H7 (cell line): ENCODE measurements at places on chromosomes 4 and X. TPM values are rescaled to one million over a fixed set of nuclear protein-coding genes. Genes with fewer than 3 reads are reported as not detected.

GRCh38 chrX:71652405-71652804, 14.9 kb upstream of the LOC101059915 start:
- DNase-seq = peak; percentile 61

DNA sequence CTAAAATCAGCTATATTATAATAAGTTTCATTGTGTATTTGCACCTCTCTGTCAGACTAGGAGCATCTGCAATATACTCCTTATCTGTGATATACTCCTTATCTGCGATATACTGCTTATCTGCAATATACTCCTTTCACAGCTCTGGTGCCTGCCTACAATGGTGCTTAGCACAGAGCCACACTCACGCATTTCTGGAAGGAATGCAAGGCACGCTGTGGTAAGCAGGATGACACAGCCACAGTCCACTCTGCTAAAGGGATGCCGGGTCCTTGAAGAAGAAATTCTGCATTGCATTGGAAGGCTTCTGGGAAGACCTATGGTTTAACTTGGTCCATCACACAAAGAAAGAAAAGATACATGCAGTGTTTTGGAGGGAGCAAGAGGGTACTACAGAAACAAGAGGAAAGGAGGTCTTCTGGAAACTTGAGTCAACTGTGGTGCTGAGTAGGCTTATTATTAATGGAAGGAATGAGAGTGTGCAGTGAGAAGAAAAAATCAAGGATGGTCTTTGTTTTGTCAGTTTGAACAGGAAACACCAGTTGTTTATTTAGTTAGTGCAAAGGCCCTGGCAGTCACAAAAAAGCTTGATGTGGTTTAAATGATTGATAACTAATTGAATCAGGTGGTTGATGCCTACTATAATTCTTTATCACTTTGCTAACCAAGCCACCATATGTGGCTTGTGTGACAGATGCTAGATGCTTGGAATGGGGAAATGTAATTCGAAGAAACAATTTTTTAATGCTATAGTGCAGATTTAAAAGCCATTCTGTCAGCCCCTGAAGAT, 342.3 kb downstream of the GRXCR1 start:
- no peak for DNase-seq

DNA sequence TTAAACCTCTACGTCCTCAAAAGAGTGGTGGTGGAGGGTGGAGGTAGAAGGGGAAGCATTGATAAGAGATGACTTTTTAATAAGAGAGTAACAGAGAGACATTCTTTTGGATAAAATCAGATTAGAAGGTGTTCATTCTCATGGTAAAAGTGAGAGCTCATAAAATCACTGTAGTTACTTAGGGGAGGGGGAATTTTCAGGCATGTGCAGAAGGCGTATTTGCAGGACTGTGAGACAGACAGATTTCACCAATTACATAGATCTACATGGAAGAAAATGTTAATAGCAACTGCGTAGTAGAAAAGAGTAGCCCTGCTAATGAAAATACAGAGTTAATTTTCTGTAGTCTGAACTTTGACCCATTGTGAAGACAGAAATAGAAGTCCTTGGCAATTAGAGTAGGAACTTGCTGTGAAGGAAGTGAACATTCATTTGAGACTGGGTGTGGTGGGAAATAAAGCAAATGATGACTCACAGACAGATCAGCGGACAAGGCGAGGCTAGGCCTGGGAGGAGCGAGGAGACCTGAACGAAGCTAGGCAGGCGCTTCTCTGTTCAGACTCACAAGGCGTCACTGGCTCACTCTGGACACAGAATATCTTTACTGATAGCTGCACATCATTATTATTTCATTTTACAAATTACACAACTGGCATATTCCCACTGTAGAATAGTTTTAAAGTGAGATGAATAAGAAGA, 57.2 kb upstream of the FAM9C start:
- DNase-seq = no peak

GRCh38 chr4:187128976-187129375, 405.3 kb upstream of the FAT1 start:
- no peak for DNase-seq

DNA sequence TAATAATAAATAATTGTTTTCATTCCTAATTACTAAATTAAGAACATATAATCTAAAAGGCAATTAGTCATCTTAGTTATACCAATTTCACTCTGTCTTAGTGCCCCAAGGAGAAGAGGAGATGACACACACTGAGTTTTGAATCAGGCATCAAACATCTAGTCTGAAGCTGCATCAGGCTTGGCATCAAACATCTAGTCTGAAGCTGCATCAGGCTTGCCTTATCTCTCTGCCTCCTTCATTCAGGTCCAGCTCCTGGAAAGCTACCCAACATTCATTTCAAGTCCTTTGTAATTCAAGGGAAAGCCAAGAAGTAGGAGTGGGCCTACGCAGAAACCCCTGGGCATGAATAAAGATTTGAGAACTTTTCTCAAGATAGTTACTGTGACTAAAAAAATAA, 62.2 kb downstream of the SH3RF1 start:
- no peak for DNase-seq

GRCh38 chr4:185711726-185712125, 100.3 kb downstream of the SORBS2 start:
- no peak for DNase-seq

DNA sequence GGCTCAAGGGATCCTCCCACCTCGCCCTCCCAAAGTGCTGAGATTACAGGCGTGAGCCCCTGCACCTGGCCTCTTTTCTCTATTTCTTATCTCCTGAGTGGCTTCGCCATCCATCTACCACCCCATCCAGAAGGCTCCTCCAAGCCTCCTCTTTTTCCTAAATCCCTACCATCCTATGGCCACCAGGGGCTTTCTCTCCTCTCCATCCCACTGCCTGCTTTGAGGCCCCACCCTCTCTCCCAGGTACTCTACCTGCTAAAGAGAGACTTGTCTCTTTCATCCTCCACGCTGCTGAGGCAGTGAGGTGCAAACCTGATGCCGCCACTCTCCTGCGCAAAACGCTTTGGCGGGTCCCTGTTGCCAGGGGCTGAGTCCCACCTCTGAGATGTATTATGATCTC, 7.0 kb downstream of the RS1 start:
- DNase-seq = peak; percentile 69

DNA sequence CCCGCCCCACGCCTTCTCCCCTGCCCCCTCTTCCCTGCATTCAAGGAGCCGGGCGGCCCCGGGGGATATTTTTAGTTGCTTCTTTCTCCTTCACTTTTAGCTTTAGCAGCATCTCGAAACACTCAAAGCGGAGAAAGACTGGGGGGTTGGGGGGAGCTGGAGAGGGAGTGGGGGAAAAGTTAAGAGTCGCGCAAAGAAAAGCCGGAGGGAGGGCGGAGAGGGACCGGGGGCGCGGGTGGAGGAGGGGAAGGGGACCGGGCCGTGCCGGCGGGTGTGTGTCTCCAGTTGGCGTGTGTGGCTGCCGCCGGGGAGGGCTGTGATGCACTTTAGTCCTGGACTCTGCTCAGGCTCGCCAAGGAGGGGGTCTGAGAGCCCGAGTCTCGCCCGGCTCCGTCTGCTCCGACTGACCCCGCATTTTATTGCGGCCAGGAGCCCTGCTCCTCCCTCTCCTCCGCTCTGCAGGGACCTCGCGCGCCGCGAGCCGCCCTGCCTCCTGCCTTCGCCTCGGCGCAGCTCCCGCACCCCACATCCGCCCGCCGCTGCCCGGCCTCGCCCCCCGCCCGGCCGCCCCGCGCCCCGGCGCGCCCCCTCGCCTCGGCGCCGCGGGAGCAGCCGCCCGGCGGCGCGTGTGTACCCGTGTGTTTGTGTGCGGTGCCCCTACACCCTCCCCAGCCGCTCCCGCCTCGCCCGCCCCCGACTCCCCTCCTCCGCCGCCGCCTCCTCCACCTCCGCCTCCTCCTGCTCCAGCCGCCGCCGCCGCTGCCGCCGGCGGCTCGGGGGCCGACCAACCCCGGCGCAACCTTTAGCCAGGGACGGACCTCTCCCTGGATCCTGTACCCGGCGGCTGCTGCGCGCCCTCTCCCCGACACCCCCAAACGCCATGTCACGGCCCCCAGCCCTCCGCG, 1.4 kb downstream of the ZNF827 start:
- peak; percentile 85 for DNase-seq

DNA sequence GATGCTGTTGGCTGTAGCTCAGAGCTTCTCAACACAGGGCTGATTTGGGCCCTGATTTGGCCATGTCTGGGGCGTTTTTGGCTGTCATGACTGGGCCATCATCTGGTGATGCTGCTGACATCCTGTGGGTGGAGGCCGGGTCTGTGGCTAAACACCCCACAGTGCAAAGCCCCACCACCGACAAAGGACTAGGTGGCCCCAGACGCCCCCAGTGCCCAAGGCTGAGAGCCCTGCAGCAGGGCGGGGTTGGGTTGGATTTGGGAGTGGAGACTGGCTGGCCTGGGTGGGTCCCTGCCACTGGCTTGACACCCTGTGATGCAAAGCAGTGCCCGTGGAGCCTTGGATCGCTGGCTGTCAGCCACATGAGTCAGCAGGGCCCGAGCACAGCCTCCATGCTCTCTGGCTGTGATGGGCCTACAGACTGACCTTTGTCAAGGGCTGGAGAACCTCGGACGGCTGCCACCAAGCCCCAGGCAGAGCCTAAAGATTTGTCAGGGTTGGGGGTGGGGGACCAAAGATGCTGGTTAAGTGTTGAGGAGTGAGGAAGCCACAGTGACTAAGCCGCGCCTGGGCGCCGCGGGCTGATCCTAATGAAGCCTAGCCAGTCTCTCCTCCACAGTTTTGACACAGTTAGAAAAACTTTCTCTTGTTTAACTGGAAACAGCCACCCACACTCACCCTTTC, 28.3 kb downstream of the CYTL1 start:
- no peak for DNase-seq

GRCh38 chr4:88185906-88186305, 27.5 kb upstream of the ABCG2 start:
- no peak for DNase-seq

- DNase-seq = no peak
Measured at GRCh38 chr4:39637221-39637585, 1.5 kb downstream of the SMIM14 start.

DNA sequence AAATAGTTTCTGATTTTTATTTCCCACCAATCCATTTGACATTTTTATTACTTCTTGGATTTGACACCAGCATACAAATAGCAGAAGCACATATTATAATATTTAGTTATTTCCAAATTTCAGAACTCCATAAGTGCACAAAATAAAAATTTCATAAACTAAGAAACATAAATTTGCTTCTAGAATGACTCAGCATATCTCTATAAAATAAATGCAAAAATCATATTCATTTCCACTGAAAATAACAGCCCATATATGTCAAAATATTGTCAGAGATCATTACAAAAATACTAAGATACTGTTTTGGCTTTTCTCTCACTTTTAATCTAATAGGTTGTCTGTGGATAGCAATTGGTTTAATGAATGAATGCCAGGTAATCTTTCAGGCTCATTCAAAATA, 1654.2 kb downstream of the PCDH19 start:
- no peak for DNase-seq

DNA sequence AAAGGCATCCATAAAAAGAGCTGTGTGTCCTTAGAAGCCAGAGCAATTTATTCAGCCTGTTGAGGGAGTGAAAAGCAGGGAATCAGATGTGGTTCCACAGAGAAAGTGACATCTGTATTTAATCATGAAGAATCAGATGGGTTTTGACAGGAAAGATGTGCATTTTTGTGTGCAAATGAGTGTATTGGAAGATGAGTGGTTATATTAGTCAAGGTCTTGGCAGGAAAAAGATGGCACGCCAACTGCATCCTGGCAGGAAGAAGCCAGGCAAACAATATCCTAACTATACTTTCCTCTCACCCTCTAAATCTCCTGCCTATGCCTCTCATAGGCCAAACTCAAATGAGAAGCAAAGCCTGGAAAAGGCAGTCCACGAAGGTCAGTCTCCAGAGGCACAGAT, 59.1 kb downstream of the SCFD2 start:
- no peak for DNase-seq

DNA sequence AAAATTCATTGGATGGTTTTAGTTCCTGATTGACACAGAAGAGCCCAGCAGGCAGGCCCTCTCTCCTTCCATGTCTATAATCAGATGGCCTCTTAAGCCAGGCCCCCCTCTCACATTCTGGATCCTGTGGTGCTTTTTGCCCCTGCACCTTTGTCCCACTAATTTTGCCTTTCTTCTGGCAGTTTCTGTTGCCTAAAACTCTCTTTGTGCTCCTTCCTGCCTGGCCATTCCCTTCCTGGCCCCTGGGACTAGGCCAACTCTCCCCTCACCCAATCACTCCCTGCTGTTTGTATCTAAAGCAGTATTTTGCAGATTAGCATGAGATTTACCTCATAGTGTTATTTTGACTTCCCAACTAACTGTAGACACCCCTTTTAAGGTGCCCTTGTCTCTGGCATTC, 42.7 kb upstream of the DDX3X start:
- DNase-seq = peak; percentile 64

GRCh38 chr4:1980561-1981041, 28.2 kb downstream of the NELFA start:
- peak; percentile 33 for DNase-seq

GRCh38 chr4:54937501-54937900, 187.9 kb downstream of the KDR start:
- no peak for DNase-seq

- DNase-seq = no peak
Measured at GRCh38 chr4:98352940-98353339, 91.8 kb downstream of the RAP1GDS1 start.

GRCh38 chrX:140572724-140573123, 67.9 kb upstream of the SOX3 start:
- DNase-seq = peak; percentile 54

DNA sequence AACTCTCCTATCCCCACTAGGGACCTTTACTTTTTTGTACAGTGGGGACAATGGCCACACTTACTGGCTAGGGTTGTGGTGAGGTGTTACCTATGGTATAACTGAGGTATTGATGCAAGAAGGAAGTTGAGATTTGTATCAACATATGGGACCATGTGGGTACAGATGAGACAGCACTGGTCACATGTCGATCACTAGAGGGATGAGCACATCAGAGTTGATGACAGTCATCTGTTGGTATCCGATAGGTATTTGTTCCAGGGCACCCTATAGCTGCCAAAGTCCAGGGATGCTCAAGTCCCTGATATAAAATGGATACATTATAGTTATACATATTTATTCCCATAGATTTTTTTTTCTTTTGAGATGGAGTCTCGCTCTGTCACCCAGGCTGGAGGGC, 12.6 kb upstream of the SLC10A3 start:
- DNase-seq = no peak

- DNase-seq = no peak
Measured at GRCh38 chr4:126916626-126917140, 716.1 kb upstream of the INTU start.

- no peak for DNase-seq
Measured at GRCh38 chr4:55733932-55734331, 85.7 kb upstream of the EXOC1L start.

- no peak for DNase-seq
Measured at GRCh38 chr4:189771696-189772361, 168.8 kb upstream of the FRG1 start.

- no peak for DNase-seq
Measured at GRCh38 chrX:23052324-23052723, 52.6 kb downstream of the DDX53 start.

FAM13A gene
- 7.1 and 13.9 TPM in 2 replicates for total RNA-seq

PRPS1 gene
- 231 and 248 TPM in 2 replicates for total RNA-seq

TRMT10A gene
- 3.8 and 6.5 TPM in 2 replicates for total RNA-seq

IQCM gene
- total RNA-seq = 0.17 and 0.18 TPM in 2 replicates

TSPAN7 gene
- 1.1 and 1.5 TPM in 2 replicates for total RNA-seq

SPANXN4 gene
- total RNA-seq = not detected in 2 replicates

SPANXN2 gene
- not detected in 2 replicates for total RNA-seq

CXorf49B gene
- total RNA-seq = not detected in 2 replicates

IL3RA gene
- total RNA-seq = 0.07 TPM in 1 of 2 replicates, not detected in the other
